ENCODE measurements at places on chromosomes 2 and 18.

DNA sequence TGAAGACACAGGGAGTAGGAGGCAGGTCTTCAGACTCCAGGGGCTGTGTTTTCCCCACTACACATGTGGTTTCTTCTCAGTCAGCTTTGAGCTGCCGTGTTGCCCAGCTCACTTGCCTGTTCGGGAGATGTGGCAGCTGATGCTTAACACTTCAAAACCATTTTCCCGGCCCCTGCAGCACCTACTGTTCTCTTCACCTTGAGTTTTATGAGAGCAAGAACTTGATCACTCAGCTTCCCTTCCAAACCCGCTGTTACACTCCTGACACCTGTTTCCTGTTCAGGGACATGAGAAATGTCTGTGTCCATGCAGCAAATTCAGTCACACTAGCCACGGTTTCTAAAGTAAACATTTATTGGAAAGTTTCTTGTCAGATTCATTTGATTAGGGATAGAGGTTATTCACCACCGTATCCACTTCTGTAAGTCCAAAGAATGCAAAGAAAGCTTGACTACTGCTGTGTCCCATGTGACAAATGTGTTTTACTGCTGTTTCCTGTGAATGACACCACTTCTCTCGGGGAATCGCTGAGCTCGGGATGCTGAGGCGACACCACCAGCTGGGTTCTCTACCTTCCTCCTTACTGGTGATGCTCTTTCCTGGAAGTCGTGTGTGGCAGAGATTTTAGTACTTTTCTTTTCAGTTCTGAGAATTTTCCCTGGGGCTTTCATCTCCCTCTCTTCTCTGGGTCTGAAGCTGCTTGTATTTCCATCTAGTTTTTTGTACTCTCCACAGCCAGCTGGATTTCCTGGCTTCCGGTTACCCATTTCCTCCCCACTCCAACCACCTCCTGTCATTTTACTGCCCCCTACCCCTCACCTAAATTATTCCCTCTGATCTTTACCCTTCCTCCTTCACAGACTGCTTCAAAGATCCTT lies 91.7 kb downstream of the KLF7 start:
- no peak for DNase-seq

DNA sequence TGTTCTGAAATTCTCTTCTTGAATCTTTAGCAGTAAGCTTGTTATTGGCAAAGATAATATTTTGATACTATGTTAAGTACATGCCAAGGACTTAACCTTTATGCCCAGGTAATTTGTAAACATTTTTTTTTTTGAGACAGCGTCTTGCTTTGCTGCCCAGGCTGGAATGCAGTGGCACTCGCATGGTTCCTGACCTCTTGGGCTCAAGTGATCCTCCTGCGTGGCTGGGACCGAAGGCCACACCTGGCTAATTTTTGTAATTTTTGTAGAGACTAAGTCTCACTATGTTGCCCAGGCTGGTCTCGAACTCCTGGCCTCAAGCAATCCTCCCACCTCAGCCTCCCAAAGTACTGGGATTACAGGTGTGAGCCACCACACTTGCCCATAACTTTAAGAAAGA lies 35.7 kb upstream of the ZCCHC2 start:
- DNase-seq: no peak

DNA sequence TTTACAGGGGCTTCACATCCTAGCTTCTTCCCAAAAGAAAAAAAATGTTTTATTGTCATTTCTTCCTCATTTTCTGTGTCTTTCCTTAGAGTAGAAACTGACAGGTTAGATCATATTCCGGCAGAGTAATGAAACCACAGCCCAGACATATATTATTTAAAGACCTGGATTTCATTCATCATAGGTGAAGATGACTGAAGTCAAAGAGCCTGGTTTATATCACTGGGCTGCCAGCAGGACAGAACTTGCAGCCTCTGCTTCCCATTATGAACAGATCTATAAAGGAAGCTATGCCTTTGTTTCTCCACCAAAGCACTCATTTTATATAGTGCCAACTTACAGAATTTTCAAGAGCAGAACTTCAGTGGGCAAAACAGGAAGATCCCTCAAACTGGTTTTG lies 137.9 kb downstream of the METTL4 start:
- DNase-seq: no peak

DNA sequence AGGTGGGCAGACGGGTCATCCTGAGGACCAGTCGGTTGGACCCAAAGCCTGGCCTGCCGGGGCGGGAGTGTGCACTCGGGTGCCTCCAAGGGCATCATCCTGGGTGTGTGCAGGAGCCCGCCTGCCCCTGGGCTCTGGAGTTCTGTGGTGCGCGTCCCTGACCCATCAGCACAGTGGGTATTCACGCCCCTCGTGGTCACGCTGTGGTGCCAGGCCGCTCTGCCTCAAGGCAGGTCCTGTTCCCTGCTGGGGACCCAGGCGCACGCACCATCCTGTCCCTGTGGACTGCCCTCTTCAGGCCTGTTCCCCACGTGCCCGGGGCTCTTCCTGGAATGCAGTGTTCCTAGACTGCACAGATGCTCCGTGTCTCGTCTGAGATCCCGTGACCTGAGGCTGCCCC lies 14.3 kb upstream of the D2HGDH start:
- no peak for DNase-seq

GRCh38 chr2:204670124-204670523 lies 124.8 kb downstream of the PARD3B start:
- DNase-seq: no peak

DNA sequence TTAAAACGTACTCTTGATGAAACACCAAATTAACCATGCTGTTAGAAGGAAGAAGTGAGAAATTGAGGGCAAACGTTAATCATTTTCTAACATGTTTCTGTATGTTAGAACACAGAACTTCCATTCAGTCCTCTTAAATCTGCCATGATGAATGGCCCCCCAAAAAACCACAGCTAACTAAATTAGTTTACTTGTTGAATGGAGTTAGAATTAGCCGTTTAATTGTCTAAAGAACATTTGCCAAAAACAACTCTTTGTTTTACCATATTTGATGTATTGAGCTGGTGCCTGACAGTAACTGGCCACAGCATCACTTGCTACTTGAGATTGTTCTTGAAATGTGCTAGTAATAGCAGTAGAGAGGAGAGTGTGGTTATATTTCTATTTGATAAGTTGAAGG lies 12.7 kb downstream of the CCNYL1 start:
- DNase-seq: no peak

Data from HS-27A (cell line).